G401 (cell line): ENCODE measurements at places on chromosomes 3 and 15. TPM values are rescaled to one million over a fixed set of nuclear protein-coding genes. Genes with fewer than 3 reads are reported as not detected.

The EXD1 gene
- total RNA-seq: 0.03 TPM in 1 of 2 replicates, not detected in the other

The CX3CR1 gene
- total RNA-seq: not detected in 2 replicates

The RYR3 gene
- total RNA-seq: 0.44 TPM in 1 of 2 replicates, not detected in the other

The ZNF860 gene
- total RNA-seq: 4.1 and 8.1 TPM in 2 replicates

The DNAJA4 gene
- not detected in 2 replicates for total RNA-seq

The RARRES1 gene
- not detected in 2 replicates for total RNA-seq

The GRIP2 gene
- 1.1 and 1.4 TPM in 2 replicates for total RNA-seq

The CFAP92 gene
- total RNA-seq: not detected in 2 replicates

The PPP1R14D gene
- not detected in 2 replicates for total RNA-seq

The SYNPR gene
- total RNA-seq: not detected in 2 replicates

The PRTG gene
- total RNA-seq: 35.5 and 45.9 TPM in 2 replicates

The PIF1 gene
- total RNA-seq: 23.0 and 37.9 TPM in 2 replicates

The TIMP4 gene
- total RNA-seq: 0.12 TPM in 1 of 2 replicates, not detected in the other

The KLHL24 gene
- 21.4 and 26.8 TPM in 2 replicates for total RNA-seq

The IL12A gene
- 0.49 and 1.4 TPM in 2 replicates for total RNA-seq
